ENCODE measurements at places on chromosomes 11 and 22.

DNA sequence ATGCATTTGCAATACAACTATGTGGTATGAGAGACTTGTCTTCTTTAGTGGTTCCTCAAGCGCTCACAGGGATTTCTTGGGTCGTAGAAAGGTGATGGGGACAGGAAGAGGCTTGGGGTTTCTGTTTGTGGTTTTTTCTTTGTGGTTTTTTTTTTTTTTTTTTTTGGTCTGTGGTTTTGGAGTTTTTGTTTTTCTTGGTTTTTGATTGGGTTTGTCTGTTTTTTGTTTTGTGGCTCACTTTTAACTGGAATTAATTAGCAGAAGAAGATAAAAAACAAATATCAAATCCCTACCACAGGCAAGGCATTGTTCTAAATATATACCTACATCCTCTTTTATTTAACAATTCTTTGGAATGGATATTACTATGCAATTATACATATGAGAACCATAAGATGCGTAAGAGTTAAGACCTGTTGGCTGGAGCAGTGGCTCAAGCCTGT is 5.5 kb downstream of the TTC28 start:
- no peak for DNase-seq

DNA sequence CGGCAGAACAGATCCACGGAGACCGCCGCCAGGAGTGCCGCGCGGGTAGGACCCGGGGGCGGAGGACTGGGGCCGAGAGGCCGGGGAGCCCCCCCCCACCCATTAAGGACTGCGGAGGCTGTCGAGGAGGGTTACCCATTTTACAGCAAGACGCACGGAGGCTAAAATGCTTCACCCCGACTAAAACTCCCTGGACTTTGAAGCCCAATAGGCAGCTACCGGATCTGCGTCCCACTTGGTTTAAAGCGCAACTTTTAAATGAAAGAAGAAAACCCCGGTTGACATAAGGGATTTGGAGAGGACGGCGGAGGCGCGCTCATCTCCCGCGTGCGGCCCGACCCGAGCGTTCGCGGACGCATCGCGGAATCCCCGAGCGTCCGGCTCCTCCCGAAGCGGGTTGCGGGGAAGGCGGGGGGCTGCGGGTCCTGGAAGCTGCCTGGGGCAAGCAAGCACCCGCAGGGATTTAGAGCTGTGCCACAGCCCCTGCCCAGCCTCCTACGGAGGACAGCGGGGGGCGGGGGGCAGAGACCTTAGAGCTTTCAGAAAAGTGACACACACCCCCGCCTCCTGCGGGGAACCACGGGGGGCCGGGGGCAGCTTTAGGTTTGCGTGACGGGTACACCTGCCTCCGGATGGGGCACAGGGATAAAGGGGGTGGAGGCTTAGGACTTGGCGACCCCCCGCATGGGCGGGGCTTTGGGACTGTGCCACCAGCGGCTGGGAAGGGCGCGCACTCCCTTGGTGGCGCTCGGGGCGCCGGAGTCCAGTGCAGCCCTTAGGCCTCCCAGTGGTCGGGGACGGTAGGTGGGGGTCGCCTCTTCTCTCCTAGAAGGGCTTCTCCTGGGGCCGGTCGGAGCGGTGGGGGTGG is 760 bp upstream of the CELSR1 start:
- no peak for DNase-seq

- no peak for DNase-seq
These were observed 40.0 kb upstream of the ABTB2 start for GRCh38 chr11:34397811-34398210.

DNA sequence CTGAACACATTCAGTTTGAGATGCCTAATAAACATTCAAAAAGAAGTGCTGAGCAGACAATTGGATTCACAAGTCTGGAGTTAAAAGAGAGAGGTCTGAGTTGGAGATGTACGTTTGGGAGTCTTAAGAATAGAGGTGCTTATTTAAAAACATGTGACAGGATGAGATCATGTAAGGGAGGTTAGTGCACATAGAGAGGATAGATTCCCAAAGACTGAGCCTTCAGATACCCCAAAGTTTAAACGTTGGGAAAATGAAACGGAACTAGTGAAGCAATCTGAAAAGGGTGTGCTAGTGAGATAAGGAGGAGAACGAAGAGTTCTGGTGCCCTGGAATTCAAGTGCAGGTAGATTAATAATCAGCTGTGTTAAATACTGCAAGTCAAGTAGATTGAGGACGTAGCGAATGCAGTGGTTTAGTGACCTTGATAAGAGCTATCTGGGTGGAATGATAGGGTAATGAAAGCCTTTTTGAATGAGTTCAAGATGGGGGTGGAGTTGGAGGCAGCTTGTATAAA is 63.7 kb downstream of the HIPK3 start:
- DNase-seq: no peak

DNA sequence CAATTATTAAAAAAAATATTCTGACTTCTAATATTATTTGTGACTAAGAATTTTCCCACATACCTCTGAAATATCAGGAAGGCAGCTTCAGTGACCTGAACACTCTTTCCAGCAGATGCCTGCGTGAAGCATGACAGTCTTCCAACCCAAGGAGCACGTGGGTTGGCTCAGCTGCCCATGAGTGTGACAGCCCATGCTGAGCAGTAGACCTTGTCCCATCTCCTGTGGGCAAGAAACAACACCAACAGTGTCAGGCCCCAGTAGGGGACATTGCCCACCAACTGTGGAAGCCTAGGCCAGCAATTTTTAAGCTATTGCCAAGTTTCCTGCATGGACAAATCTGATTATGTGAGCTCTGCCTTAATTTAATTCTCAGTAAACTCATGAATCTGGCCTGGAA is 66.4 kb upstream of the OLFML1 start:
- no peak for DNase-seq

DNA sequence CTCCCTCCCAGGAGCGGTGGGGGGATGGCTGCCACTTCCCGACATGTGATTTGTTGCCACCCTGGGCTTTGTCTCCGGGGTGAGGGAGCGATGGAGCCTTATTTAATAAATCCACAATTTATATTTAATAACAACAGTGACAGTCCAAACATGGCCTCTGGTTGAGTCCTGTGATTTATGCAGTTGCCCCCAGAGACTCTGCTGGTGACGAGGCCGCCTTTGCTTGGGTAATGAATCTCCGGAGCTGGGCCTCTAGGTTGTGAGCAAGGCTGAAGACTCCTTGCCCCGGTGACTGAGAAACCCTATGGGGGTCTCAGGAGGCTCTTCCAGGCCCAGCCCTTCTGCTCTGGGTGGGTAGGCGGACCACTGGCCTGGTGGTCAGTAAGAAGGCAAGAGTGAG is 16.7 kb downstream of the MPPED1 start:
- no peak for DNase-seq

DNA sequence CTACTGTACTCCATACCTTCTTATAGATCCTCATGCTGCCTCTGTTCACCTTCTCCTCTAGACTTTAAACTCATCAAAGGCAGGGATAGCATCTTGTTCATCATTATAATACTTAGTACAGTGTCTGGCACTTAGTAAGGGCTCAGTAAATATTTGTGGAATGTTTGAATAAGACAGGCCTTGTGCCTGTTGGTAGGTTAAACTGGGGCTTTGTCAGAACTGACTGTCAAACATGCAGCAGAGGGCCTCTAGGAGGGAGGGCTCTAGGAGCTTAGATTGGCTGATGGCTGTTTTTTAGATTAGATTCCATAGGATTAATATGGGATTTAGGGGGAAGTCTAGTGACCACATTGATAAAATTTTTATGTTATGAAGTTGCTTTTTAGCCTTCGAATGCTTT is 70.8 kb downstream of the RNF169 start:
- DNase-seq: no peak

DNA sequence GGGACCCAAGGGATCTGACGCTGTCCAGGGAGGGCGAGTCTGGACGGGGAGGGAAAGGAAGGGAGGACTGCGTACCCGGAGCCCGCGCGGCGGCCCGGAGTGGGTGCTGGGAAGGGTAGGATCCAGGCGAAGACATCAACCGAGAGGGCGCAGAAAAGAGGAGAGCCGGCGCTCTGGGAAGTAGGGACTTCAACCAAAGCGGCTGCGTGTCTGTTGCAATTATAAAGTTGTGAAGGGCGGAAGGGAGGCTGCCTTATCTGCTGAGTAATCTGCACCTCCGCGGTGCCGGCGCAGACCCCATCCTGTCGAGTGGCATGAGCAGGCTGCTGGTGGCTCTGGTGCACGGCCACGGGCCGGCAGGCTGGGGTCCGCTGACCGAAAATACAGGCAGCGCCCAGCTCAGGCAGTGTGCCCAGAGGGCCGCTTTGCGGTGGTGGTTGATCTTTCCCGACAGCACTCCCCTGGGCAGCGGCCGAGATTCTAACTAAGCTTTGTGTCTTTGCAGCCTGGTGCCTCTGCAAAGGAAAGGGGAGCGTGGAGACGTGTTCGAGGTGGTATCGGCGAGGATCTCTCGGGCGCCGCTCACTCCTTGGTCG is 978 bp downstream of the C11orf87 start:
- DNase-seq: no peak

- DNase-seq: no peak
These were observed 227.4 kb upstream of the FAT3 start for GRCh38 chr11:91997226-91997625.

GRCh38 chr22:31211482-31211861 is 626 bp upstream of the LIMK2 start:
- no peak for DNase-seq

DNA sequence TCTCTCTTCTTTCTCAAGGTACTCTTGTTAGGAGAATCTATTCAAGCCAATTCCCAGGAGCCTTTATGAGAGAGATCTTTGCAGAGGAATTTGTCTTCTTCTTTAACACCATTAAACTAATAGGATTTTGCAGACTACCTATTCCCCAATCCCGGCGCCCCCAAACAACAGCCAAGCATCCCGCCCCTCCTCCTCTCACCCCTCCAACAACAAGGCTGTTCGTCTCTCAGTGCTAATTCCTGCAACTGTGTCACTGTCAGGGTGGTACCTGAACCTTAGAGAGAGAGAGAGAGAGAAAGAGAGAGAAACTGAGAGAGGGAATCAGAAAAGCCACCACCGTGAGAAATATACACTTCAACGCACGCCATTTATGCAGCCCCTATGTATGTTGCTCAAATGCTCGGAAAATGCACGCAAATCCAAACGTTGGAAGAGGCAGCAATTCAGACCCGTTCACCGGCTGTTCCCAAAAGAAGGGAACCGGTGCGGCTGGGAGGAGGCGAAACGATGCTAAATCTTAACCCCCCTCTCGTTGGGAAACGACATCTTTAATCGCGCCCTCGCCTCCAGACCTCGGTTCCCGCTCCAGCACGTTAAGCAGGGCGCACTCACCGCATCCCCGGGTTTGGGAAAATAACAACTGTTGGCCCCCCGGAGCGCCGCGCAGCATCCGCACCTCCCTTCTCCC is 961 bp downstream of the KCNA4 start:
- DNase-seq: no peak

DNA sequence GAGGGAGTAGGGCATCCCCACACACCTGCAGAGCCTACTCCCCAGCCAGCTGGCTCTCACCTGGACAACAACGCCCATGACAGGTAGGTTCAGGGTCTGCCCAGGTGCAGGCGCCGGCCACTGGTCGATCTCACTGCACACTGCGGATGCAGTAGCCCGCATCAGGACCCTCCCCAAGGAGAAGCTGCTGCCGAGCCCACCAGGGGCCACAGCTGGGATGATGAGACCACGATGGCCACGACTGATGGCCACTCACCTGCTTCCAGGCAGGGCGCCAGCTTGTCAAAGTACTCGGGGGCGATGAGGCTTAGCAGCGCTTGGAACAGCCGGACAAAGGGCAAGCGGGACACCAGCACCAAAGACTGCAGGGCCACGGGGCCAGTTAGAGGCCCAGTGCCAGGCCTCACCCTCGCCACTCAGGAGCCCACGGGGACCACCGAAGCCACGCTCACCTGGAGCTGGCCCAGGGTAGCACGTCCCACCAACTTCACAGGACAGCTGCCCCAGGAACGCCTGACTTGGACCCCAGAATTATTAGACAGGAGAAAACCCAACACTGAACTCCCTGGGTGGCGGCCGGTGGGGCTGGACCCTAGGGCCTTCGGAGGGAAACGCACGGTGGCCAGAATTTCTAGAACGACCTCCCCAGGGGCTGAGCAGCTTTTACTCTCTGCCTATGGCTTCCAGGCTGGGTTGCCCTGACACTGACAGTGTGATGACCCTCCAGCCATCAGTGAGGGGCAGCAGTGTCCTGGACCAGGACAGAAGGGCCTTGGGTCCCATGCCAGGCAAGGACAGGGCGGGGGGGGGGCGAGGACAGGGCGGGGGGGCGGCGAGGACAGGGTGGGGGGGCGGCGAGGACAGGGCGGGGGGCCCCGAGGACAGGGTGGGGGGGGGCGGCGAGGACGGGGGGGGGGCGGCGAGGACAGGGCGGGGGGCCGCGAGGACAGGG is 8.9 kb upstream of the PLXNB2 start:
- no peak for DNase-seq

DNA sequence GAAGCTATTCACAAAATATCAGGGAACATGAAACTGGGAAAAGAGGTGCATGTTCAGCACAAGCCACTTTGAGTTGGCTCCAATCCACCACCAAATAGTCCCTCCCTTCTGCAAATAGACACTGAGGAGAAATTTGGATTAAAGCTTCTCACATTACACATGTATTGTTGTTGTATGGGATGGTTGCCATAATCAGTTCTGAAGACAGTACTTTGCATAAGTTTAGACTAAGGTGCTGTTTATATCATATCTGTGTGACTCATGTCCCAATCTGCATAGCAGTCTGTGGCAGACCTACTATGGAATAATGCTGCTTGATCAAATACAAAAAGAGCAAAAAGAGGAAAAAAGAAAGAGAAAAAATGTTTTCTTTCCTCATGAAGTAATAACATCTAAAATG is 376.7 kb upstream of the DDI1 start:
- no peak for DNase-seq

- no peak for DNase-seq
These were observed 7.3 kb downstream of the RSF1 start for GRCh38 chr11:77813256-77813655.

DNA sequence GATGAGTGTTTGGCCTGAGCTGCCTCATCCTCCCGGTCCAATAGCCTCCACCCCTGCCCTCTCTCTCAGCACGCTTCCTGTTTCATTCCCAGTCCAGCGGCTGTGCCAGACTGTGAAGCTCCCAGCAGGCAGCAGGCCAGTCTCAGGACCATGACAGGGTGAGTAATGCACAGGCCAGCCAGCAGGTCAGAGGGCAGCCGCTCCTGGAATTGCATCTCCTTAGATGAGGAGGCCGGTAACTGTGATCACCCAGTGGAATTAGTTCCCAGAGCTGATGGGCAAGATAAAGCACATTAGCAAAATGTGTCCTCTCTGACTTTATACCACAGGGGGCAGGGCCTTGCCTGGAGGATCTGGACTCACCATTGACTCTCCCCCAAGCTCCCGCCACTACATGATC is 251.2 kb downstream of the ETS1 start:
- DNase-seq: no peak

DNA sequence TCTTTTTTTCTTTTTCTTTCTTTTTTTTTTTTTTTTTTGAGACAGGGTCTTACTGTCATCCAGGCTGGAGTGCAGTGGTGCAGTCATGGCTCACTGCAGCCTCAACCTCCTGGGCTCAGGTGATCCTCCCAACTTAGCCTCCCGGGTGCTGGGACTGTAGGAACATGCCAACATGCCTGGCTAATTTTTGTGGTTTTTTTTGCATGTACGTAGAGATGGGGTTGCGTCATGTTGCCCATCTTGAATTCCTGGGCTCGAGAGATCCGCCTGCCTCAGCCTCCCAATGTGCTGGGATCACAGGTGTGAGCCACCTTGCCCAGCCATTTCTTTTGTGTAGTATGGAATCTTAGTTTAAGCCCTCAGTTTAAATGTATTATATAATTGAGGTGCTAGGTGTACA is 20.4 kb downstream of the MTMR3 start:
- DNase-seq: no peak
